ENCODE measurements at places on chromosomes 1 and 21.

DNA sequence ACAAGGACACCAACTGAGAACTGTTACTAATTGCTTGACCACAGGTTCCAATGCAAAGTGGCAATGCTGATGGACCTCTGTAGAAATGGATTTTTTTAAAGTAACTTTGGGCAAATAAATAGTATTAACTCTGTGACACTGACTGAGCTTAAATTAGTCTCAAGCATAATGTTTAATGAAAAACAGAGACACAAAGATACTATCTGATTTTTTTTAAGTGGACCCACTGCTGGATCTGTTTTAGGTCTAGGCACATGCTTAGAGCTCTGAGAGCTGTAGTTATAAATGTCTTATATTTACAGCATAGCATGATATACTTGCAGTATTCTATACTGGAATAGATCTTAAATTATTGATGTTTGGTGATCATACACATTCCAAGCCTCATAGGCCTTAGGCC lies 481.6 kb upstream of the LRRC7 start:
- DNase-seq, result no peak

DNA sequence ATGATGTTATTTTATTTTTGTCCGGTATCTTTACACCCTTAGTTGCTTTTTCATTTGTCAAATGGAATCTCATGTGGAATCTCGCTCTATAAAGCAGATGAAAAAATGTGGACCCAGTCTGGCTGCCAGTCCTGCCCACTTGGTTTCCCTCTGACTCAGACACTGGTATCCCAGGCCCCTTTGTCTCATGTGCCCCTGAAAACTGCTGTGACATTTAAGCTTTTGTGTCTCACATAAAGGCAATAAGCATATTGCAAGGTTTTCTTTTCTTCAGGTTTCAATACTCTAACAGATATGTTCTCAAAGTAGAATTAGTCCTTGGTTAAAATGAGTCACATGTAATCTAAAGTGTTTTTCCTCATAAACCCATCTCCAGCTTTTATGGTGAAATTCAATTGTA lies 183.3 kb downstream of the ST6GALNAC3 start:
- no peak for DNase-seq

DNA sequence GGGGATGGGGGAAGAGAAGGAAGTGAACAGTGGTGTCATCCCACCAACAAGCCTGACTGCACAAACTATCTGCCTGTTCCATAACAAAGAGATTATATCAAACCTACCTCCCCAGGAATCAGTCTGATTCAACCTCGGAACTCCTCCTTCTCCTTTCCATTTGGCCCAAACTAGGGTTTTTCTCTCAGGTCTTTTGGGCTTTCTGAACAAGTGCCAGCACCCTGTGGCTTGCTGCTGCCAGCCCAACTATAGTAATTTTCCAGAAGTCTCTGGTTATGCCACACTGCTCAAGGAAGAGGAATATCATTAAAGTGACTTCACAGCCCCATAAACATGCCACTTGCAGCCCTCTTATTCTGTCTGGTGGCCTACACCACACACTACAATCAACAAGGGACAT lies 70.5 kb downstream of the RGS7 start:
- peak; percentile 52 for DNase-seq

GRCh38 chr1:156859523-156860112 lies 701 bp upstream of the INSRR start:
- DNase-seq, result peak; percentile 36

DNA sequence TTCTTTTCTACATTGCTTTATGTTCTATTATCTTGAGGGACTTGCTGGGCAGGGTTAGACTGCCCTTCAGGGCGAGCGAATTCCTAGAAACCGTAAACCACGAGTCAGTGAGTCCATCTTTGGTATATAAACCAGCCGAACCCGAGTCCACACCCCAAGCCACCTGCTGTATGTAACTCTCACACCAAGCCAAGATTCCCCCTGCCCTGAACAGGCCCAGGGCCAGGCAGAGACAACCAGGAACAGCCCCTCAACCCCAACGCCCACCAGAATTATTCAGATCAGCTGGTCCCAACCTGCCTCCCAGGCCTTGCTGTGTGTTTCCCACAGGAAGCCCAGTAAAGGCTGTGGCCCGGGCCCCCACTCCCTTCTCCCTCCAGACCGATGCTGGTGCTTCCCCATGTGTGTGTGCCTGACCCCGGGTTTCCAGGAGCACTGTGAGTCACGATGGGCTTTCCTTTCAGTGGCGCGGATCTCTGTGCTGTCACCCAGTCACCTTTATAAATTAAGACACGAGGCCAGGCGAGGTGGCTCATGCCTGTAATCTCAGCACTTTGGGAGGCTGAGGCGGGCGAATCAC lies 17.1 kb downstream of the KIF17 start:
- DNase-seq, result no peak

DNA sequence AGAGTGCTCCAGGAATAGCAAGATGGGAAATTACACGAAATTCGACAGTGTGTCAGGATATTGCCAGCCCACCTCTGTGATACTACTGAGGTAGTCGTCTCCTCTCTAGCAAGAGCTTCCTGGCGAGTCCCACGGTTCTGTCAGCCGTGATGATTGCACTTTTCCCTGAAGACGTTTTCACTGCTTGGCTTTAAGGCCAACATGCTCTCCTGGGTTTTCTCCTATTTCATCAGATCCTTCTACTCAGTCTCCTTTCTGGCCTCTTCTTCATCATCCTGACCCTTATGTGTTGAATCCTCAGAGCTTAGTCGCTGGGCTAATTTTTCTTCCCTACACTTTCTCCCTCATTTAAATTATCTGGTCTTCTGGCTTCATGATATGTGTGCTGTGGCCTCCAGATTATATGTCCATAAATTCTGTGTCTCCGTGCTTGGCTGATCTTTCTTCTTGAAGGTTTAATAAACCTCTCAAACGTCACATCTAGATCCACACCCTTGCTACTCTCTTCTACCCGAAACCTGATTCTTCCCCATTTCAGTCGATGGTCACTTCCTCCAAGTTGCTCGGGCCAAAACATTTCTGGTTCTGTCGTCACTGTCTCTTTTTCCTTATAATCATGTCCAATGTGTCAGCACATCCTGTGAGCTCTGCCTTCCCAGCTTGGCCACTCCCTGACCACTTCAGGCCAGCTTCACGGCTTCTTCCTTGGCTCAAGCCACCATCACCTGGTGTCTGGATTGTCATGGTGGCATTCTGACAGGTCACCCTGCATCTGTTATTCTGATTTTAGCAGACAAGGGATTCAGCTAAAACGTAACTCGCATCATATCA lies 12.2 kb downstream of the OR2B11 start:
- DNase-seq, result no peak

- DNase-seq, result no peak
Observed at GRCh38 chr1:91398291-91398690, 6.3 kb downstream of the HFM1 start.

DNA sequence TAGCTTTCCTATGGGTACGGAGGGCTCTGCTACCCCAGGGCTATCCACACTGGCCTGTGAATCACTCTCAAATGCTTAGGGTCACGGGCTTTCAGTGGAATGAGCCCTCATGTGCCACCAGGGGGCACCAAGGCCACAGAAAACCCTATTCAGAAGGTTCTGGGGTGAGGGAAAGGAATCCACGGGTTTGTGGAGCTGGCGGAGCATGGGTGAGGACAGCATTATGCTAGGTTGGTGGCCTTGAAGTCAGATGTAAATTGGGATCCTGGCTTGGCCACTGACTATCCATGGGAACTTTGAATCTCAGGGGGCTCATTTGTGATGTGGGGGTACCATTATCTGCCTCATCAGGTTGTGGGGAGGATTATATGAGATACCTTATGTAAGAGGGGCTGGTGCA lies 5.1 kb upstream of the LAMTOR5 start:
- DNase-seq, result peak; percentile 81

GRCh38 chr1:154784924-154785531 lies 85.1 kb downstream of the KCNN3 start:
- DNase-seq, result no peak

All from M059J (cell line).